Activated CD8-positive, alpha-beta T cell treated with anti-CD3 and anti-CD28 coated beads, Interleukin-2, amount 10 ng/mL, durations not matched to agents 7 days and 5 days (primary cell): ENCODE measurements at places on chromosomes 11 and 22. TPM values are rescaled to one million over a fixed set of nuclear protein-coding genes. Genes with fewer than 3 reads are reported as not detected.

SPINDOC gene
- total RNA-seq = 49.1 TPM

C11orf21 gene
- 43.2 TPM for total RNA-seq

DNA sequence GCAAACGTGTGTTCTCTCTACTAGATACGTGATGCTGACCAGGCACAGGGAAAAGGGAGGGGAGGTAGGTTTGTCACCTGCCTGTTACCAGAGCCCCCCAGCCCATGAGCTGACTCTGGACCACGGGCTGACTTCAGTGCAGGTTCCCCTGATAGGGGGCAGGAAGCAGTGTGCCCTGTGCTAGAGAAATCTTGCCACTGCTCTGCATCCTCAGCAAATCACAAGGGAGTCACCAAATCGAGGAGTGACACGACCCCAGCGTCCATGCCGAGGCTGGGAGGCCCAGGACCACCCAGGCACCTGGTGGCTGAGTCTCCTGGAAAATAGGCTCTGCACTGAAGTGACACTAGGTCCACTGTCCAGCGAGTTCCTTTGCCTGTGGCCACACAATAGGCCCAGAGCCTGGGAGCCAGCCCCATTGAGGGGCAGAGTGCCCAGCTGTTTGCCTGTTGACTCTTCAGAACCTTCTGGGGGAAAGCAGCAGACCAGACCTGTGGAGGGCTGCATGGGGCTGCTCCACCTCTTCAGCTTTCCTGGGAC lies 99.3 kb downstream of the CTTN start:
- no peak for DNase-seq

- DNase-seq = no peak
Measured at GRCh38 chr11:121352251-121352891, 59.8 kb downstream of the SC5D start.

GRCh38 chr11:80031014-80031600 lies 590.3 kb upstream of the TENM4 start:
- DNase-seq = no peak

WBP2NL gene
- total RNA-seq = 1.1 TPM
